Hypothalamus (tissue), 51 donors: ENCODE measurements at places on chromosomes 4 and X.

- DNase-seq, result no peak
Observed at GRCh38 chr4:76234679-76235044, 16.9 kb upstream of the FAM47E start.

DNA sequence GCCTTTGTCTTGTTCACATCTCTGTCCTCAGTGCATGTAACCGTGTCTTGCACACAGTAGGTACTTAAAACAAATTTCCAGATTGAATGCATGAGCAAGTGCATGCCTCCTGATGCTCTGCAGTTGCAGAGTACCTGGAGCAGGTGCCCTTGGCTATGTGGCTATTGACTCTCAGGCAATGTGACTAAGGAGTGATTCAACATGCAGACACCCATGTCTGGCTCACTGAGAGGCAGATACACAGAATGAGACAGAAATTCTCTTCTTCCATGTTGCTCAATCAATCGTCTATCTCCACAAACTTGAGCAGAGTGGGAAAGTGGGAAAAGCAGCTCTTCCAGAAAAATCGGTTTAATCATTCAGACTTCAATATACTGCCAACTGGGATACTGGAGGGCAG, 111.0 kb downstream of the CHRDL1 start:
- DNase-seq, result no peak

GRCh38 chrX:104679175-104679574, 113.2 kb downstream of the IL1RAPL2 start:
- DNase-seq, result no peak

GRCh38 chrX:132757066-132757623, 201.3 kb downstream of the HS6ST2 start:
- no peak for DNase-seq

- no peak for DNase-seq
Observed at GRCh38 chrX:122113376-122113775, 1066.0 kb downstream of the GLUD2 start.

GRCh38 chr4:103496800-103497199, 223.0 kb downstream of the TACR3 start:
- DNase-seq, result no peak

DNA sequence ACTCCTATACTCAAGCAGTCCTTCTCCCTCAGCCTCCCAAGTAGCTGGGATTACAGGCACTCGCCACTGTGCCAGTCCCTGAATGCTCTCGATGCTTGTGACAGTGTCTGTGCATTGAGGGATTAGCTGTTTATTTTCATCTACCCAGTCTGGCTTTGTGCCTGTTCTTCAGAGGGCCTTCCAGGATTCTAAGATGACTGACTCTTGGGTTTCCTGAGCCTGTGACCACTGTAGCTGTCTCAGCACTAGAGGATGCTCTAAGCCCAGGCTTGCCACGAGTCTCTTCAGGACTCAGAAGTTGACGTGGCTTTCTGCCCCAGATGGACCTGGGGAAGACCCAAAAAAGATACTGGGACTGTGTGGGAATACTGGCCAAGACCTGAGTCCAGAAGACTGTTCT, 201.4 kb downstream of the ARHGAP10 start:
- DNase-seq, result no peak

DNA sequence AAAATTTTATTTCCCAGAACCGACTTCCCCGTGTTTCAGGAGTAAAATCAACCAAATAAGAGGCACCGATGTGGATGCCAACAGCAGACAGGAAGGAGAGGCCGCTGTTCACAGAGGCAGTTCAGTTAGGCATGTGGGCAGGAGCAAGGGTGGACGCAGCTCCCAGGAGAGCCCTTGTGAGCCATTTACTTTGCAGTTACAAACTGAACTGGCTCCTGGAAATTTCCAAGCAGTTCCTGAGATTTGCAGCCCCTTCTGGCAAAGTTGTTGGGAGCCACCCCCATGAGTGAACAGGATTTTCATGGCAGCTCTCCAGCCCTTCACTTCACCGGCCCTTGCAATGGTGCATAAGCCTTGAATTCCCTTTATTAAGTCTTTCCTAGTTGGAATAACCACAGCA, 189.1 kb downstream of the AFAP1 start:
- no peak for DNase-seq

- no peak for DNase-seq
Observed at GRCh38 chr4:142776026-142776425, 70.1 kb downstream of the INPP4B start.

- DNase-seq, result no peak
Observed at GRCh38 chrX:36510736-36511135, 497.4 kb upstream of the FAM47C start.

DNA sequence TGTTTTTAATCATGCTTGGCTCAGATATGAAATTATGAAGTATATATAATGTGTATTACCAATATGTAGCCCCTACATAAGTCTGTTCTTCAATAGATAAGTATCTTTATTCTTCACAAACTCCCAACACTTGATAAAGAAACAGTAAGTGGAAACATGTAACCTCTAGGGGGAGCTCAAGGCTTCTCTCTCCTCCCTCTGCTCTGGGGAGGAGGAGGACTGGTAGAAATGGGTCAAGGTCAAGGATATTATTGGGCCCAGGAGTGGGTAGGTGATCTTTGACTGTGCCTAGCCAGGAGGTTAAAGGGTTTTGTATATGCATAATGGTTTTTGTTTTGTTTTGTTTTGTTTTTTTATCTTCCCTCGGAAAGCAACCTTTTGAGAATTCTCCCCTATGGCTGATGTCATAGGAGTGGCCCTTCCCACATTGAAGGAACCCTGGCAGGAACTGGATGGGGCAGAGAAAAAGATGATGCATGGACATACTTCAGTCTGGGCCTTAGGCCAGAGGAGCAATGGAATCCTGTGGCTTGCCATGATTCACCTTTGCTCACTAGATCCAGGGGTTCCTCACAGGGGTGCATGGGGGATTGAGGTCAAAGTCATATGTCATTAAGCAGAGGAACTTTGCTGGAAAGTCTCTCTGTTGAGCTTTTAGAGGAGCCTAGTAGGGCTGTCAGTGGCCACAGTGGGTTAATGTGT, 460.3 kb downstream of the MID1IP1 start:
- no peak for DNase-seq

GRCh38 chr4:166174717-166175490, 301.9 kb downstream of the TLL1 start:
- no peak for DNase-seq

DNA sequence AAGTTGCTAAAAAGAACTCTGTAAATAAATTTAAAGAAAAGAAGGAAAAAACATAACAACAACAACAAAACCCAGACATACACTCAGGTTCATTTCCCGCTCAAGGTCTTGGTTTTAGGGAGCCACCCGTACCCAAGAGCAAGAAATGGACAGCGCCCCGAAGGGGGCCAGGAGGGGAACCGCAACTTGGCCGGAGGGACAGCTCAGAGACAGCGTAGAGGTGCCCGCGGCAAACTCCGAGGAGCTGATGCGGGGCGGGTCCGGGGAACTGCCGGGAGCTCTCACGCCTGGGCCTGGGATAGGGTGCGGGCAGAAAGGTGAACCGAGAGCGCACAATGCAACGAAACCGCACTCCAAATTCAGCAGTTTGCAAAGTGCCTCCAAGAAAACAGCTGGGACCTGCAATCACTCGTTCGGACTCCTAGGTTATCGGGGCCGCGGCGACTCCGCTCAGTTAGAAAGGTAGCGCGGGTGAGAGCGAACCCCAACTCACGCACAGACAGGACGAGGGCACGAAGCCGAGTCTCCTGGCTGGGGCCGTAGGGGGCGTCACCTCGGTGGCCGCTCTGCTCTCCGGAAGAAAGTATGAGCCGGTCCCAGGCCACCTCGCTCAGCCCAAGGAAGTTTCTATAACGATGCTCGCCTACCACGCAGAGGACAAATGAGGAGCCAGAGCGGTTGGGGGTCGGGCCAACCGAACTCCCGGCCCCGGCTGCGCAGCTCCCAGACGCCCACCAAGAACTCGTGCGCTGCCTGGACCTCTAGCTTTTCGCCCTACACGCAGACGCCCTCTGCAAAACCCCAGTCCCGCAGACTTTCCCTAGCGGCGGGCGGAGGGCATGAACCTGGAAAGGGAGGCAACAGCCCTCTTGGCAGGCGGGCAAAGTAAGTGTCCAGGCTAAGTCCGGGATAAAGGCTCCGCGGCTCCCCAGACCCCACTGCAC, 1.4 kb downstream of the NDNF start:
- peak; percentile 15 for DNase-seq

DNA sequence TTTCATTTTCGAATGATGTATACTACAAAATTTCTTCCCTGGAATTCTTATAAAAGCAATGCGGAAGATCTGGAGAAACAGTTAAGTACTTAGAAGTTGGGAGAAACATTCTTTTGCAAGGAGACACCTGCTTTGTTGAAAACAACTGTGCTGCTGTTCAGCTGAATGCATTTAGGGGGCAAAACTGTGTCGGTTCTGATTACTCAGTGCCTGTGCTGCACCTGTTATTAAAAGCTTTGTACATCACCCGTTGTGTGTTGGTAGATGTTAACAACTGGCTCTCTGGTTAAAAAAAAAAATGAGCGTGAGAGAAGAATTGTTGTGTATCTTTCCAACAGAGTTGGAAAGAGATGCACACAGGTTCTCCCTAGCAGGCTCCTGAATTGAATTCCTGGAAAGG, 184.1 kb upstream of the HHIP start:
- no peak for DNase-seq

DNA sequence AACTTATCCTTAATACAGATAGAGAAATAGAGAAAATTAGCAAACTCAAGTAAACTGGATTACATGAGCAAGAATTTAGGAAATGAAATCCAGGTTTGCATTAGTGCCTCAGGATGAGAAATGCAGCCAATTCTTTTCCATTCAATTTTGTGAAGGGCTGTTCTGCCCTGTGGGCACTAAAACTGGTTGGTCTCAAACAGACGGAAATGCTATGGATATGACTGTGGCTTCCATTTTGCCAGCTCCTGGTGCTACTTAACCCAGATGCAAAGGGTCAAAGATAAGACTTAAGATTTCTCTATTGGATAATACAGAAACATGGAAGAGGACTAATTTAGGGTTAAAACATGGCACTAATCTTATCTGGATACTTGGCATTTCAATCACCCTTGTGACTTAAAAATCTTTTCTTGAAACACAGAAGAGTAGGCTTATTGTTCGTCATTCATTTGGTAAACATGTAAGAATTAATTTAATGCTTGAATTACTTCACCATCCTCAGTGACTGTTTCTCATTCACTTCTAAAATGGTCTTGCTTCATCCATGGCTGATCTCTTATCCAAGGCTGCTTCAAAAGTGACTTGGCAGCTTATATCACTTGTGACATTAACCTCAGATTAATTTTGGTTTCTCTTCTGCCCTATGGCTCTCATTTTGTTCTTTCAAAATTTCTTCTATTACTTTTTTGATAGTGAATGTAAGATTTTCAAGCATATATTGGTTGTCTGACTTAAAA, 1008.7 kb downstream of the GLUD2 start:
- no peak for DNase-seq

- DNase-seq, result no peak
Observed at GRCh38 chrX:139058831-139059495, 347.4 kb upstream of the FGF13 start.

- no peak for DNase-seq
Observed at GRCh38 chr4:88040707-88041106, 33.3 kb downstream of the PKD2 start.

GRCh38 chr4:154329939-154330338, 161.7 kb downstream of the DCHS2 start:
- no peak for DNase-seq

GRCh38 chr4:94519019-94519418, 67.3 kb downstream of the PDLIM5 start:
- DNase-seq, result no peak

GRCh38 chr4:124173912-124174311, 538.6 kb downstream of the ANKRD50 start:
- DNase-seq, result no peak

GRCh38 chr4:8427761-8428287, 12.7 kb downstream of the ACOX3 start:
- no peak for DNase-seq

GRCh38 chr4:81494031-81494431, 22.3 kb upstream of the RASGEF1B start:
- no peak for DNase-seq

DNA sequence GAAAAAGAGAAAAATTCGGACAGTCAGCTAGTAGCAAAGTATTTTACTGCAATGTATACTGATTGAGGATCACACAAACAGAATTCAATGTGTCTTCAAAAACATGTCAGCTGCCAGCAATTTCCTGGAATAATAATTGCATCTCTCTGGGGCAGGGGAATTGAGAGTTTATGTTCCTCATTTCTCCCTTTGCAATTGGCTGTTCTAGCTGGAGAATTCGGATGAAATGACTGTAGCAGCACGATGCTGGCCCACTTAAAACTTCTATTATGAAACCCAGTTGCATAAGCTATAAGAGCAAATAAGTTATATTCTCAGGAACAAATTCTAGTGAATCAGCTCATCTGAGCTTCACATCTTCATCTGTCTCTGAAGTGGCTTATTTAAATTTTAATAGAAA, 99.9 kb upstream of the CPEB2 start:
- DNase-seq, result no peak
